Activated naive CD4-positive, alpha-beta T cell treated with Interleukin-2 at 50 U/mL for 16 hours (primary cell): ENCODE measurements at places on chromosomes 1 and 21.

- DNase-seq, result no peak
Observed at GRCh38 chr1:890661-891060, 33.1 kb upstream of the SAMD11 start.

GRCh38 chr1:94101613-94102525, 19.1 kb downstream of the ABCA4 start:
- DNase-seq, result no peak

DNA sequence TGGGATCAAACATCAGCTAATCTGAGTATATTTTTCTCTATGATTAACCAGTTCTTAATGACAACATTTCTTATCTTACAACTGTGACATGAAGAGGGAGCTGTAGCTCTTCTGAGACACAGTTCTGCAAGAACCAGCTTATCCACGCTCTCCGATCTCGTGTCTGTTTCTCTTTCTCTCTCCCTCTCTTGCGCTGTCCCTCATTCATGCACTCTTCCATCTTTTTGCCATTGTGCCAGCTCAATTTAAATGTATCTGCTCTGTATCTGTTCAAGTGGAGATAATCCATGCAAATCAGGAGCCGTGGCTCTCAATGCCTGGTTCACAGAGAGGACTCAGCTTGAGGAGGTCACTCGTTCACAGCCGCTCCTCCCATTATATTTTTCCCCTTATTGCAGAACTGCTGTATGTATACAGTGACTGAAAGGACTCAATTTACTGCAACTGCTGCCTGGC, 494.7 kb upstream of the ADGRL2 start:
- no peak for DNase-seq

DNA sequence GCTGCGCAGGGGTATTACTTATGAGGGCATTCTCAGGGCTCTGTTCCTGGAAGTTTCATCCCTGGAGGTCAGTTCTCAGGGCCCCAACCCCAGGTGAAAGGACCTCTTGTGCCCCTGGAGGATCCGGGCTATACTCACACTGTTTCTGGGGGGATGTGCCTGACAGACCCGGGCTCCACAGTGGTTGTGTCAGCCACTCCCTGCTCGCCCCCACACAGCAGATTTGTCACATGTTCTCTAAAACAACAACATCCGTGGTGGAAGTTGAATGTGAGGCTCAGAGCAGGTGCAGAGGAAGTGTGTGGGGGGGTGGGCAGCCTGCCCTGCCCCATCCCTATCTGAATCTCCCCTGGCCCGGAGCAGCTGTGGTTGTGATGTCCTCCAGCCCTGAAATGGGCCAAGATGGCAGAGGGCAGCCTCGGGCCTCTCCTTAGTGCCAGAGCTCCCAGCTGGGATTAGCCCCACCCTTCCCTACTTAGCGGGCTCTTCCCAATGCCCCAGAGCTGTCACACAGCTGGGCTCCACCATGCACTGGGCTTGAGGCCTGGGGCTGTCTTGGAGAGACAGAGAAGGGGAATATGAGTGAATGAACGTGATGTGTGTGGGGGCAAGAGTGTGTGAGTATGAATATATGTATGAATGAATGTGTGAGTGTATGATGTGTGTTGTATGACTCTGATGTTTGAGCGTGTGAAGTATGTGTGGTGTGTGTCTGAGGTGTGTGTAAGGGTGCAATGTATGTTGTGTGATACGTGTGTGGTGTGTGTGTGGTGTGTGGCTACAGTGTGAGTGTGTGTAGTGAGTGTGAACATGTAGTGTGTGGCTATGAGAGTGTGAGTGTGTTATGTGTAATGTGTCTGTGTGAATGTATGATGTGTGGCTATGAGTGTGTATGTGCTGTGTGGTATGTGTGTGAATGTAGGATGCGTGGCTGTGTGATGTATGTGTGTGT, 1.5 kb upstream of the FCMR start:
- peak; percentile 68 for DNase-seq

GRCh38 chr1:56414728-56415224, 164.6 kb downstream of the PLPP3 start:
- no peak for DNase-seq

DNA sequence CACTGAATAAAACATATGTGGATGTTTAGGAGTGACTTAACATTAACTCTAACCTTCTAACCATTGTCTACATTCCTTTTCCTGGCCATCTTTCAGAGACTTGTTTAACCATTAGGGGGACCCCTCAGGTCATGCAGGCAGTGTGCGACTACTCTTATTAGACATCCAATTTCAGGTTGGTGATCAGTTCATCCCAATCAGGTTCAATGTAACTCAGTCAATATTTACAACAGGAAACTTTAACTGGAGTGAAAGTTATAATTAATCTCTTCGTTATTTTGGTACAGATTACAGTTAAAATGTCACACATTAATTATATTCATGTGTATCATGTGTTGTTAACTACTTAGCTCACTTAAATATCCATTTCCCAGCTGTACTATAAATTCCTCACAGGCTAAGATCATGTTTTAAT, 68.8 kb upstream of the RGS1 start:
- DNase-seq, result no peak
